Stomach (tissue), 19 donors: ENCODE measurements at places on chromosomes 6 and 20. TPM values are rescaled to one million over a fixed set of nuclear protein-coding genes. Genes with fewer than 3 reads are reported as not detected.

TNFRSF6B gene
- 4.5 TPM for total RNA-seq

QKI gene
- 13.9 TPM for total RNA-seq

RGS17 gene
- 2.3 TPM for total RNA-seq

GRCh38 chr6:82954356-82954755 is 111.3 kb downstream of the UBE3D start:
- H3K4me3 ChIP-seq, result no peak overlapping the region
- H3K27ac ChIP-seq, result no peak overlapping the region
- no peaks in the 10 kb centered on the region for H3K36me3 ChIP-seq
- no peaks in the 10 kb centered on the region for H3K27me3 ChIP-seq

DNA sequence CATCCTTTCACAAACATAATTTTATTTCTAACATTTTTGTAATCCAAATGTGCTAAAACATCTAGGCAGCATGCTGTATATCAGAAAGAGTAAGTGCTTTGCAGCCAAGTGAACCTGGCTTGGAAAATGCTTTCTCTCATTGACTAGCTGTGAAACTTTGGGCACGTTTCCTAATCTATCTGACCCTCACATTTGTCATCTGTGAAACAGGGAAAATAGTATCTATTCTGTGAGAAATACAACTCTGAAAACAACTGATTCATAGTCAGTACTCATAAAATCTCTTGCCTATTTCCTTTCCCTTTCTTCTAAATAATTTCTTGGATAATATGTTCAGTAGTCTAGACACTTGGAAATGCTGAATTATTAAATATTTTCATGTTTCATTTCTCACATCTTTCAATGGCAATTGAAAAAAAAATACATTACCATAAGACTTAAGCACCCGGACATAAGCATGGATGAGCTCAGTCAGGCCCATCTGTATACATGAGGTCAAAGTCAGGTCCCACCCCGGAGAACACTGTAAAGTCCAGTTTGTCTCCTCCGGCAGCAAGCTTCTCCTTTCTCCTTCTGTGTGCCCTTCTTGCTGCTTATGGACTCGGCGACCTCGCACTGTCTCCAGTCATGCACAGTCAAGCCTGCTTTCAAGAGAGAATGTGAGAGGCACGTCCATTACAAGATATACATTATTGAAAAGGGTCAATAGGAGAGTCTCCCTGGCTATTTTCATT is 455.0 kb upstream of the SOX4 start:
- DNase-seq, result no peak
- no peaks in the 10 kb centered on the region for H3K27me3 ChIP-seq
- H3K36me3 ChIP-seq, result no peaks in the 10 kb centered on the region
- H3K4me3 ChIP-seq, result no peak overlapping the region
- no peak overlapping the region for H3K27ac ChIP-seq
- peaks cover 12% of the 10 kb centered on the region for H3K4me1 ChIP-seq

GRCh38 chr20:15866916-15867730 is 706.1 kb downstream of the KIF16B start:
- H3K27ac ChIP-seq, result no peak overlapping the region
- H3K36me3 ChIP-seq, result no peaks in the 10 kb centered on the region
- no peaks in the 10 kb centered on the region for H3K4me1 ChIP-seq
- no peak overlapping the region for H3K4me3 ChIP-seq
- no peaks in the 10 kb centered on the region for H3K27me3 ChIP-seq

DNA sequence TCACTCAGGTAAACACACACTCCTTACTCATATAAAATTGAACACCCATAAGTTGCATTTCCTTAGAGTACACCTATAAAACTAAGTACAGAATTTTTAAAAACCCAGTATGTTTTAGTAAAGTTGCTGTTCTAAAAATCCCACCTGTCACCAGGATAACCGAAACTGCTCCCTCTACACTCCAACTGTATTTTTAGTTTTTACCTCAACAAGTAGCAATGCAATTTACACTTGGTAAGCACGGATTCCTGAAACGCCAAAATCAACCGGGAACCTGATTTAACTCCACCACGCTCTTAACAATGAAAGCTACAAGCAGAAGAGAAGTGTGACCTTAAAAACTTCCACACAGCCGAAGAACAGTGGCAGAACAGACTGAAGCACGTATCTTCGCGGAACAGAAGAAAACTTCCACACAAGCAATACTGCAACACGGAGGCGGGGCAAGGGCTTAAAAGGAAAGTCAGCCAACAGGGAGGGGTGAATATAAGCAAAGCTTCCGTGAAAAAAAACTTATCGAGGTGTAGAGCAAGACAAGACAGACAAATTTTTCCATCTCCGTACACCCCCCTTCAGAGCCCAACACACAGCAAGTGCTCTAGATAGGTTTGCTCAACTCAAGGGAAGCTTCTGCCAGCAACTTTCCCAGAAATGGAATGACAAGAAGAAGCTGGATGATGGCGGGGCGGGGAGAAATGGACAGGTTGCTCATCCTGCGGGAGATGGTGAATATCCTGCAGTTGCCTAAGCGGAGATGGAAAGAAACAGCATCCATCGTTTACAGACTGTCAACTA is 1.4 kb downstream of the STAU1 start:
- H3K4me3 ChIP-seq, result peak overlapping the region; percentile 93
- peaks cover 32% of the 10 kb centered on the region for H3K4me1 ChIP-seq
- peak overlapping the region; percentile 95 for H3K27ac ChIP-seq
- no peaks in the 10 kb centered on the region for H3K27me3 ChIP-seq
